H1 (cell line): ENCODE measurements at places on chromosomes 6 and 20. TPM values are rescaled to one million over a fixed set of nuclear protein-coding genes. Genes with fewer than 3 reads are reported as not detected.

- peaks cover 14% of the 10 kb centered on the region; the same call in 1 of the 2 replicates for H3K4me1 ChIP-seq
- DNase-seq, result no peak
- no peaks in the 10 kb centered on the region for H3K27me3 ChIP-seq
- no peak overlapping the region for H3K4me3 ChIP-seq
- no peak overlapping the region for H3K27ac ChIP-seq
These were observed 63.4 kb downstream of the ARID1B start for GRCh38 chr6:156840606-156841005.

GRCh38 chr20:3115190-3116107 is 30.9 kb upstream of the AVP start:
- no peak overlapping the region for H3K27ac ChIP-seq
- H3K4me1 ChIP-seq, result no peaks in the 10 kb centered on the region
- H3K4me3 ChIP-seq, result no peak overlapping the region
- peak; percentile 64 for DNase-seq
- no peaks in the 10 kb centered on the region for H3K27me3 ChIP-seq

GRCh38 chr6:100796049-100796823 is 84.9 kb downstream of the ASCC3 start:
- H3K4me1 ChIP-seq, result no peaks in the 10 kb centered on the region
- H3K27me3 ChIP-seq, result no peaks in the 10 kb centered on the region
- no peak overlapping the region for H3K27ac ChIP-seq
- H3K4me3 ChIP-seq, result no peak overlapping the region
- DNase-seq, result no peak
- H3K36me3 ChIP-seq, result no peaks in the 10 kb centered on the region

DNA sequence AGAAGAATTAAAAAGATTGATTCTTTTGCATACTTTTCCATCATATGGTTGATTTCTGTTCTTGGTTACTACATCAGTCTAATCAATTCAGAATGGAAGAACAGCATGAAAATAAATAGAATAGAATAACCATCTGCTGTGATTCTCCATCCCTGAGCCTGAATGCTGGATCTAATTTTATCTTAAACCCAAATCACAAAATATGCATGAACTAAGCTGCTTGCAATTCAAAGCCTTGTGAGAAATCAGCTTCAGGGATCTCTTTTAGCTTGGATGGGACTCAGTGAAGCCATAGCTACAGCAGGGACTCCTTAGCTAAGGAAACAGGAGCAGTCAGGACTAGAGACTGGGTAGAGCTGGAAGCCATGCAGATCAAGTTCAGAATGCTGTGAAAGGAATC is 74.1 kb downstream of the TPBG start:
- no peaks in the 10 kb centered on the region for H3K27me3 ChIP-seq
- no peak for DNase-seq
- H3K36me3 ChIP-seq, result no peaks in the 10 kb centered on the region
- no peak overlapping the region for H3K27ac ChIP-seq
- H3K4me1 ChIP-seq, result no peaks in the 10 kb centered on the region

- no peaks in the 10 kb centered on the region for H3K27me3 ChIP-seq
- no peak overlapping the region for H3K27ac ChIP-seq
- DNase-seq, result no peak
- H3K36me3 ChIP-seq, result no peaks in the 10 kb centered on the region
- no peaks in the 10 kb centered on the region for H3K4me1 ChIP-seq
- no peak overlapping the region for H3K4me3 ChIP-seq
These were observed 385.5 kb upstream of the TSHZ2 start for GRCh38 chr20:52586660-52587059.

DNA sequence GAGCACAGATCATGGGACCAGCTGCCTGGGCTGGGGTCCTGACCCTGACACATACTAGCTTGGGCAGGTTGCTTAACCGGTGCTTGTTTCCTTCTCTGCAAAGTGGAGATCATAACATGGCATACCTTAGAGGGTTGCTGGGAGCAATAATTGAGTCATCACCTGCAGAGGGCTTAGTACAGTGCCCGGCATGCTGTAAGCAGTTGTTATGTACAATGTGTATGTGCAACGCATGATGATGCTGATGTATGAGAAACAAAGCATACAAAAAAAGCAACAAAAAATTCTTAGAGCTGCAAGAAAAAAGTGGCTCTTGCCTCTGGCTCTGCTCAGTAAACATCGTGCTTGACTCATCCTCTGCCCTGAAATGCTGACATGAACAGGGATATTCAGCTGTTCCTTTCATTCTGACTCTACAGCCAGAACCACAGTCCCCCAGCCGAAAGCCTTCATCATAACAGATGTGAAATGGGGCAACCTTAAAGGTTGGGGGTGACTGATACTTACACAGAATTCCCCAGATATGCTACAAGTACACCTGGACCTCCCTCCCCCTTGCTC is 91.7 kb downstream of the CLIC5 start:
- peaks cover 3% of the 10 kb centered on the region for H3K27me3 ChIP-seq
- no peaks in the 10 kb centered on the region for H3K36me3 ChIP-seq
- no peak for DNase-seq
- no peak overlapping the region for H3K4me3 ChIP-seq
- H3K4me1 ChIP-seq, result peaks cover 17% of the 10 kb centered on the region

KCNK16 gene
- not detected in 2 replicates for total RNA-seq

BPIFB4 gene
- not detected in 2 replicates for total RNA-seq
